Islet precursor cell (in vitro differentiated cells): ENCODE measurements at places on chromosomes 5 and 9.
A peak's percentile ranks its signal among the peaks of the same experiment; 100 is the strongest.

GRCh38 chr5:137466889-137467288 lies 32.2 kb downstream of the SPOCK1 start:
- DNase-seq: no peak

- DNase-seq: no peak
These were observed 75.4 kb downstream of the NREP start for GRCh38 chr5:111681414-111682120.

DNA sequence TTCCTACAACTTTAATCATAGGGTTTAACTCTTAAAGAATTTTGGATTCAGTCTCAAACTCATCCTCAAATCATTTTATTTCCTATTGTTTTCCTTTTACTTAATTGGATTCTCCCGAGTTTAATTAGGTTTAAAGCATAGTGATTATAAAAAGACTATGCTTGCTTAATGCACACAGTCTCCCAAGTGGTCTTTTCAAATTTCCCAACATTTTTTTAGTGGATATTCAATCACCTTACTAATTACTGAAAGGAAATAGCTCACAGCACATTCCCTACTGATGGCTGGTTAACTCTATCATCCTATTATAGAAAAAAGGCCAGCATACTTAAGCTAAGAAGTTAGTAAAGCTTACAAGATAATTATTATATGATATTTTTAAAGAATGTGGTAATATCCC lies 170.6 kb downstream of the PRDM9 start:
- DNase-seq: no peak

GRCh38 chr5:42605490-42605889 lies 151.1 kb upstream of the CCDC152 start:
- no peak for DNase-seq

DNA sequence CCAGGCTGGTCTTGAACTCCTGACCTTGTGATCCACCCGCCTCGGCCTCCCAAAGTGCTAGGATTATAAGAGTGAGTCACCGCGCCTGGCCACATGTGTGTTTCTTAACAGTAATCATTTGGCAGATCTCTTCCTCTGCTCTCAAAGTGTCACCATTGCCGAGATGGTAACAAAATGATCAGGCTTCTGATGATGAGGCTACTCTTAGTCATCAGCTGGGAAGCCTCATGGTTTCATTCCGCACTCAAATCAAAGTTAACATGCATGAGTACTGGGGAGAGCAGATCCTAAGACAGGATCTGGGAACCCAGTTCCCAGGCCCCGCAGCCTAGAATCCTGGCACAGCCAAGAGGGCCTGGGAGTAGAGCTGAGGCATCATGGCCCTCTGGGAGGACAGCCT lies 27.4 kb downstream of the BARHL1 start:
- DNase-seq: peak; percentile 43

DNA sequence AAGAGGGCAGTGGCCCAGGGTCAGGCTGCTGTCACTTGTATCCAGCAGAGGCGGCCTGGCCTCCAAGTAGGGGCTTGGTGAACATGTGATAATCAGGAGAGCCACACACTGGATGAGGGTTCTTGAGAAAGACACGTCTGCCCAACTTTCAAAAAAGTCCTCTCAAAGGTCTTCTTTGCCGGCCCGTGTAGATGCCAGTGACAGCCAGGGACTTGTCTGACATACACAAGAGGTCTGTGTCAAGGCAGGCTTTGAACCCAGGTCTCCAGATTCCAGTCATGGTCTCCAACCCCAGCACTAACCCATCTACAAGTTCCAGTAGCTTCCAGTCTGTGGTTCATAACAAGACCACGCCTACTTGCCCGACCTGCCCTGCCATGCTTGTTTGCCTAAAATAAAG lies 7.9 kb upstream of the AMBP start:
- peak; percentile 32 for DNase-seq
